H9 (cell line): ENCODE measurements at places on chromosomes 3 and 15. TPM values are rescaled to one million over a fixed set of nuclear protein-coding genes. Genes with fewer than 3 reads are reported as not detected.

GOLGA6A gene
- 0.72 and 0.90 TPM in 2 replicates for total RNA-seq

SLC28A2 gene
- not detected in 2 replicates for total RNA-seq

TTLL13 gene
- total RNA-seq = not detected in 2 replicates

WDR72 gene
- total RNA-seq = 2.4 and 2.9 TPM in 2 replicates

IL5RA gene
- total RNA-seq = not detected in 2 replicates

GRAMD1C gene
- 1.8 TPM in 2 replicates for total RNA-seq

CGNL1 gene
- 32.5 and 34.6 TPM in 2 replicates for total RNA-seq

CCDC66 gene
- total RNA-seq = 25.4 and 32.0 TPM in 2 replicates

MAGI1 gene
- 57.8 and 65.7 TPM in 2 replicates for total RNA-seq

DNAH12 gene
- not detected in 2 replicates for total RNA-seq

SCN11A gene
- 0.17 and 0.20 TPM in 2 replicates for total RNA-seq

ZNF710 gene
- 40.7 and 42.8 TPM in 2 replicates for total RNA-seq

SLC12A1 gene
- total RNA-seq = 0.04 and 0.07 TPM in 2 replicates

LYZL4 gene
- not detected in 2 replicates for total RNA-seq

ITIH3 gene
- total RNA-seq = not detected in 2 replicates

VIPR1 gene
- total RNA-seq = 6.3 and 6.5 TPM in 2 replicates

SLC33A1 gene
- 14.7 and 15.0 TPM in 2 replicates for total RNA-seq

ABI3BP gene
- total RNA-seq = 0.26 and 0.28 TPM in 2 replicates

IGSF11 gene
- 1.2 and 1.6 TPM in 2 replicates for total RNA-seq

PPARG gene
- 0.42 TPM in 1 of 2 replicates, not detected in the other for total RNA-seq

ATP13A4 gene
- total RNA-seq = 0.13 TPM in 1 of 2 replicates, not detected in the other

DZIP1L gene
- total RNA-seq = 9.2 and 10.4 TPM in 2 replicates

UPK1B gene
- total RNA-seq = 0.33 and 1.0 TPM in 2 replicates

ACOX2 gene
- total RNA-seq = 0.85 and 1.6 TPM in 2 replicates

CFAP20DC gene
- 4.5 and 5.2 TPM in 2 replicates for total RNA-seq

ACP3 gene
- 0.17 and 0.39 TPM in 2 replicates for total RNA-seq

HIGD2B gene
- total RNA-seq = not detected in 2 replicates

ACKR4 gene
- total RNA-seq = not detected in 2 replicates

SLC25A26 gene
- total RNA-seq = 30.2 TPM in 2 replicates

TRH gene
- total RNA-seq = not detected in 2 replicates

PATL2 gene
- 0.46 and 0.55 TPM in 2 replicates for total RNA-seq

BTLA gene
- total RNA-seq = not detected in 2 replicates

SMARCC1 gene
- total RNA-seq = 268 and 274 TPM in 2 replicates

RLBP1 gene
- not detected in 2 replicates for total RNA-seq

C3orf20 gene
- not detected in 2 replicates for total RNA-seq

FOXB1 gene
- total RNA-seq = 3.5 and 3.7 TPM in 2 replicates

HGD gene
- 0.33 TPM in 1 of 2 replicates, not detected in the other for total RNA-seq

RBM15B gene
- total RNA-seq = 61.1 and 61.9 TPM in 2 replicates

UBXN7 gene
- 108 and 110 TPM in 2 replicates for total RNA-seq

ZBBX gene
- total RNA-seq = 1.6 and 2.4 TPM in 2 replicates

CHST13 gene
- total RNA-seq = 0.85 and 0.99 TPM in 2 replicates

CORO2B gene
- total RNA-seq = 3.1 and 3.2 TPM in 2 replicates

SPSB4 gene
- total RNA-seq = 6.0 and 6.2 TPM in 2 replicates
